ENCODE measurements at places on chromosomes 16 and 17.

- no peak for DNase-seq
These were observed 1.6 kb upstream of the KRT34 start for GRCh38 chr17:41383690-41384089.

DNA sequence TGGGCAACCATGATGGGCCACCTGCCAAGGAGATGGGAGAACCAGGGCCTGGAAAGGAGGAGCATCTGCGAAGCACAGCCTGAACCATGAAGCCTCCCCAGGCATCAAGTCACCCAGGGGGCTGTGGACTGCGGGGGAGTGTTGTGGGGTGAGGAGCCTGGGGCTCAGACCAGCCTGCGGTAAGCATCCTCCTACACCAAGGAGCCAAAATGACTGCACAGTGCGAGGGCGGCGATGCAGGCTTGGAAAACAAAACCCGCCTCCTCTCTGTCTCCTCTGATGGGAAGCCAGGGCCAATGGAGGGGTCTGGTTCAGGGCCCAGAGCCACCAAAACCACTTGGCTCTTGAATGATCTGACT lies 18.1 kb upstream of the MAF start:
- no peak for DNase-seq

GRCh38 chr17:40191237-40192208 lies 14.3 kb downstream of the RAPGEFL1 start:
- DNase-seq, result no peak

- DNase-seq, result no peak
These were observed 46.9 kb downstream of the ZFHX3 start for GRCh38 chr16:73000907-73001521.

DNA sequence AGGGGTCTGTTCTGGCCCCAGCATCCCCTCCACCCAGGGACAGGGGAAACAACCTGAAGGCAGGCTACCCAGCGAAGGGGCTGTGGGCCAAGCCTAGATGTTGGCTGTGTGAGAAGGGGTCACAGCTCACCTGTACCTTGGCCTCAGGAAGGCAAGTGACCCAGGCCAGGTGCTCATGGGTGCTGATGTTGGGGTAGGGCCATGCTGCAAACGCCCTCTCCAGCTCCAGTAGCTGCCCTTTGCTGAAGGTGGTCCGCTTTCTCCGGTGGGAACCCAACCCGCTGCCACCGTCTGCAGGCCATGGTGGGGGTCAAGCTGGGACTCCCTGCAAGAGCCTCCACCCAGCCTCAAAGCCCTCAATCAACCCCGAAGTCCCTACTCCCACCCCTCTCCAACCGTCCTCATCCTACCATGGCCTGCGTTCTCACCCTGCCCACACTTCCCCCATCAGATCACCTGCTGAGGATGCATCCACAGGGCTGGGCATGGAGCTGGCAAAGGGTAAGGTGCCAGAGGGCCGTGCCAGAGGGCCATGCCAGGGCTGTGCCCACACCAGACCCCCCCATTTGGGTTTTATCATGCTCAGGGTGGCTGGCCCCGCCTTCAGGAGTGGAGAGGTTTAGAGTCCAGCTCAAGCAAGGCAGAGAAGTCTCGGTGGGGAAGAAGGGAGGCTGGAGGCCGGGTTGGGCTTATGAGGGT lies at the start of gene SEBOX:
TSS of gene SEBOX (minus strand) at position 535 of the 699 bp plus-strand sequence. CDS start at position 487, 48 bp downstream.
- no peak for DNase-seq

DNA sequence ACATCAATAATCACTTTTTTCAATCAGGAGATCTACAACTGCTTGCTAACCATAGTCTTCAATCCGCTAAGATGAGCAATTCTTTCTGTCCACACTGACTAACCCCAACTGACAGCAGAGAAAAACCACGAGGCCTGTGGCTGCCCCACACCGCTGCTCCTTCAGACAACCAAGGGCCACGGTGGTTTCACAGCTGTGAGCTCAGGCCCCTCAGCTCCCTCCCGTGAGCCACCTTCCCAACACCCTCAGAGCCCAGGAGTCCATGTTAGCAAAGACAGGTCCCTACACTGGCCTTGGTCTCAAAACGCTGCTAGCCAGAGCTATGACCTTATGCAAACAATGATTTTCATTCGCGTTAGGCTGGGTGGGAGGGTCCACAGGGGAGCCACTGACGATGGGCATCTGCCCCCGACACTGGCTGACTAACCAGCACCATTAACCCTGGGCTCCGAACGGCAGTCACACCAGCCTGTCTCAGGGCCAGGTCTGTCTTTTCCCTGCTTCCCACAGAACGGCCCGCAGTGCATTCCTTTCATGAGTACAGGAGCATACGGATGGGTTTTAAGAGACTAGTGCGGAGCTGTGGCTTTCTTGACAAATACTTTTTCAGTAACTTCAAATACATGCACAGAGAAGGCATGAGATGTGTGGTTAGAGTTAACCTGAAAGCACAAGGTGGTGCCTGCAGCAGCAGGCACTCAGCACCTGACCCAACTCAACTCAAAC lies 67.3 kb downstream of the ANKRD11 start:
- DNase-seq, result no peak

- no peak for DNase-seq
These were observed 20.8 kb downstream of the WDR45B start for GRCh38 chr17:82627405-82627804.

DNA sequence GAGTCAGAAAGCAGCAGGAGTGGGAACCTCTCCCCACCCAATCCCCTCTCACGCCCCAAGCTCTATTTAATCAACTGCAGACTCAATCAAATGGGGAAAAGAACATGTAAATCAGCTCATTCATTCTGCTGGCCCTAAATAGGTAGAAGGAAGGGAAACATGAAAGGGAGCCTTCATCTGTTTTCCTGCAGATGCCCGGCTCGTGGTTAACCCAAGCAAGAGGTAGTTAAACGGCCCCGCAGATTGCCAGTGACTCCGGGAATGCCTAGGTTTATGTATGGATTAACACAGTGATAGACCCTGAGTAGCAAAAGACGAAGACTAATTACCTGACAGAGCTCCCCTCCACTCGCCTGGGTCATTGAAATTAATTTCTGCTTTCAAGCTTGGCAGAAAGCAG lies 542.0 kb downstream of the WWOX start:
- DNase-seq, result no peak

DNA sequence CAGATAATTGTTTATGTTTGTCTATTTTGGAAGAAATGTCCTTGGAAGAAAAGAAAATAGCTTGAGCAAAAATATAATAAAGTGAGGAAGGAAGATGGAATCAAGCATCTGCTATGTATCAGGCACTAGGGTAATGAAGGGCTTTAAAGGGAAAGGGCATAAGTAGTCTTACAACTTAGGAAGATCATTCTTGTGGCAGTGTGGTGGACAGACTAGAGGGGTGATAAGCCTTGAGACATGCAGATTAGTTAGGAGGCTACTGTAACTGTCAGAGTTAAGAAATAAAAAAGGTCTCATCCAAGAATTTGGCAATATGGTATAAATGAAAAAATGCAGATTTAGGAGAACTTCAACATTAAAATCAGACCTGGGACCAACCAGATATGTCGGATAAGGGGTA lies 14.9 kb downstream of the FAM222B start:
- DNase-seq, result no peak

GRCh38 chr16:24523569-24523968 lies 15.8 kb upstream of the RBBP6 start:
- no peak for DNase-seq

GRCh38 chr16:4566144-4566543 lies 10.0 kb downstream of the C16orf96 start:
- no peak for DNase-seq

DNA sequence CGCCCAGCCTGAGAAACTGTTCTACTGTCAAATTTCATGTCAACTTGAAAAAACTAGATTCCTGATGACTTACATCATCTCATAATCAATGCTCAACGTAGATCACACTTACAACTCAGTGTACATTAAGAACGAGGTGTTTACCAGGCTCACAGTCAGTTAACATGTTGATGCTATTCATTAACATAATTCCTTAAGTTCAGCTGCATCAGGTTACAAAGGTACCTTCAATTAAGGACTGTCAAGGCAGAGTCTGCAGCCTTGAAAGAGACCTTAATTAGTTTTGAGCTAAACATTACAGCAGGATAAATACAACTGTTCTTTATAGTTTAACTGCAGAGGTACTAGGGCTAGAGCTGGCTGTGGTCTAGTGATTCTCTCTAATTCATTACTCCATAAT lies 1.9 kb downstream of the GNA13 start:
- no peak for DNase-seq

DNA sequence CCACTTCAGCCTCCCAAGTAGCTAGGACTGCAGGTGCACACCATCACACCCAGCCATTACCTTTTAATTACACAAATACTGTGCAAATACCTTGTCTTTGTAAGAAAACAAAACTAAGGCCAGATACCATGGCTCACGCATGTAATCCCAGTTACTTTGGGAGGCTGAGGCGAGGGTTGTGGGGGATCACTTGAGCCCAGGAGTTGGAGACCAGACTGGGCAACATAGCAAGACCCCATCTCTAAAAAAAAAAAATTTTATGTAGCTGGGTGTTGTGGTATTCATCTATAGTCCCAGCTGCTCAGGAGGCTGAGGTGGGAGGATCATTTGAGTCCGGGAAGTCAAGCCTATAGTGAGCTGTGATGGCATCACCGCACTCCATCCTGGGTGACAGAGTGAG lies 151.6 kb downstream of the CLEC16A start:
- DNase-seq, result no peak

GRCh38 chr17:71922439-71922838 lies 198.4 kb upstream of the SOX9 start:
- no peak for DNase-seq

DNA sequence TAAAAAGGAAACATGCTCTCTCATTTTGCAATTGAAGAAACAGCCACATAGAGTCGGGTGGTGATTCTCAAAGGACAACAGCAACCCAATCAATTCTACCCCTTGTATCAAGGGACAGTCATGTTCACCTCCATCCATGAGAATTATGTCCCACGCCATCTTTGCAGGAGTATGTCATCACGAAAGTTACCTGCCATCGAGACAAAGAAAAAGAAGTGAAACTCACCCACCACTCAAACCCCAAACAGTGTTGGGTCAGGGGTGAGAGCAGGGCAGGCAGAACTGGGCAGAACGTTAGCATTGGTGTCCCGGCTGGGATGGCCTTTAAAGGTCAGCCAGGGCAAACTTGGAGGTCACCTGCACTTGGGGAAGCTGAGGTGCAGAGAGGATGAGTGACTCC lies 24.2 kb upstream of the HNF1B start:
- no peak for DNase-seq

GRCh38 chr16:51035110-51035498 lies 116.0 kb downstream of the SALL1 start:
- DNase-seq, result no peak

DNA sequence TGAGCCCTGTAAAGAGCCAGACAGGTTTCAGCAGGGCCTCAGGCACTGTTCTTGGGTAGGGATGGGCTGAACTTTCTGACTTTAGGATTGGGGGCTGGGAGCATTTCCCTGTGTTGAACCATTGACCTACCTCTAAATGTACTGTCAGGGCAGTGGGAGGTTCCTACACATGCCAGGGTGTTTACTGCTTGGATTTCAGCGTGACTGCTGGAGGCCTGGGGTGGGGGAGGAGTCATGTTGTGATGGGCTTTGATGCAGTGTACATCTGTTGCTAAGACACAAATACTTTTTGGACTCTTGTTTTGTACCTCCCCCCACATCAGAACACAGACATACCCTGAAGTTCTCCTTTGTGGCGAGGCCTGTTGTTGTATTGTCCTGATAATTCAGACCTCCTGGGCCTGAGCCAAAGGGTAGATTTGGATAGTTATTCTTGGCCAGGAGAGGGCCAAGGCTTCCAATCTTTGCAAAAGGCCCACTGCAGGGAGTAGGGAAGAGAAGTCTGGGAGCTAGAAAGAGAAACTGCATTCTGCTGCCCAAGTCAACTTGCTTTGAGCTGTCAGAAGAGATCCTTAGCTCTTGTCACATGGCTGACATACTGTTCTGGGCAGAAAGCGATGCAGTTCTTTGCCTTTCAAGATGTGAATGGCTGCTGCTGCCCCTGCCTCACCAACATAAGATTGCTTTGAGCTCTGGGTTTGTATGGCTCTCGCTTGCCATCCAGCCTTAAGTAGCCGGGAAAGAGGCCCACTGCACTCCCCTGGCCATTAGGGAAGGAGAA lies 3.7 kb downstream of the NFE2L1 start:
- DNase-seq, result no peak

DNA sequence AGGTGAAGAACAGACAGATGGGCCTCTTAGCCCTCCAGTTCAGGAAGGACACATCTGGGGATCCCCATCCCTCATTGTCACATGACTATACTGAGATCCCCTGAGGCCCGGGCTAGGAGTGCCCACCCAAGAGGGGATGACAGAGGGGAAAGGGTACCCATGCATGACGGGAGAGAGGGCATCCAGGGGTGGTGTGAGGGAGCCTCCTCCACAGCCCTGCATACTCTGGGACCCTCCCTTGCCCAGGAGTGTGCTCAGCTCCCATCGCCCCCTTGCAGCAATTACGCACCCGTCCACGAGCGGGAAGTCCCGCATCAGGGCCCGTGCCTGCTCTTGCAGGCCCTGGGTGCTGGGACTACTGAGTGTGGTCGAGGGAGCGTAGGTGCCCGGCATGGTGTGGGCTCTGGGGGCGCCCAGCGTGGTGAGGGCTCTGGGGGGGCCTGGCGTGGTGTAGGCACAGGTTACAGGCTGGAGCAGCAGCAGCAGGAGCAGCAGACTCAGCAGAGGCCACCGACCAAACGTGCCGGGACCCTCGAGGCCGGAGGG lies 6.5 kb downstream of the DPEP2 start:
- DNase-seq, result no peak

GRCh38 chr17:80961541-80962330 lies 29.9 kb upstream of the CHMP6 start:
- DNase-seq, result peak; percentile 39

DNA sequence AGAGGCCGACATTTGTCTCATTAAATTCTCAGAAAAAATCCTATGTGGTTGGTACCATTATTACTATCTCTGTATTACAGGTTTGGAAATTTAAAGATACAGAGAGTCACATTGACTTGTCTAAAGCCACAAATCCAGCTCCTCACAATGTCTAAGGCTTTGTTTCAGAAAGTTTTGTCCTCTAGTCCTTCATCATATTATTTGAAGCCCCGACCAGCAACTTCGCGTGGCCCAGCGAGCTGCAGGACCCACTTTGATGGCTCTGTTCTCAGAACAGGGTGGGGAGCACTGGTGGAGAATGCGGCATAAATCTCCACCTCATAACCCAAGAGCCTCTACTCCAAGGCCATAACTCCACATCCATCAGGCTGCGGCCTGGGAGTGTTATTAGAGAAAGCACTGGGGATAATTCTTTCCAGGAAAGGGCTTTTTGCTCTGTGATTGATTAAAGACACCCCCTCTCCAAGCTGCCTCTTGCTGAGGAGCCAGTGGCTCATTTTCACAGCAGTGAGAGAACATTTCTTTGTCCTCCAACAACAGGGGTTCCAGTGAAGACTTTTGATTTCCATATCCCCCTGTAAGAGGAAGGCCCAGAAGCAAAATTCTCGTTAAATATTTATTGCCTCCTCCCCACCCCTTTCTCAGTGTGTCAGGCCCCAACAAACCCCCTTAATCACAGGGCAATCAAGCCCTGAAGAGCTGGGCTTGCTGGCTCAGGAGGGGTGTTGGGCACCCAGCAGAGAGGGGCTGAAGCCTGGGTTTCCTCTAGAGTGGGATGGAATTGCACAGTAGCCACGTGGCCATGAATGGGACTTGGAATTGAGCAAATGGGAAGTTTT lies 113.7 kb upstream of the CDH11 start:
- no peak for DNase-seq
